ENCODE measurements at places on chromosomes 6 and 20.

- no peak for DNase-seq
Observed at GRCh38 chr20:43388268-43389002, 69.3 kb upstream of the SRSF6 start.

GRCh38 chr6:111823012-111823411 is 50.2 kb downstream of the FYN start:
- DNase-seq: no peak

- no peak for DNase-seq
Observed at GRCh38 chr20:47133809-47134456, 222.6 kb downstream of the ZMYND8 start.

DNA sequence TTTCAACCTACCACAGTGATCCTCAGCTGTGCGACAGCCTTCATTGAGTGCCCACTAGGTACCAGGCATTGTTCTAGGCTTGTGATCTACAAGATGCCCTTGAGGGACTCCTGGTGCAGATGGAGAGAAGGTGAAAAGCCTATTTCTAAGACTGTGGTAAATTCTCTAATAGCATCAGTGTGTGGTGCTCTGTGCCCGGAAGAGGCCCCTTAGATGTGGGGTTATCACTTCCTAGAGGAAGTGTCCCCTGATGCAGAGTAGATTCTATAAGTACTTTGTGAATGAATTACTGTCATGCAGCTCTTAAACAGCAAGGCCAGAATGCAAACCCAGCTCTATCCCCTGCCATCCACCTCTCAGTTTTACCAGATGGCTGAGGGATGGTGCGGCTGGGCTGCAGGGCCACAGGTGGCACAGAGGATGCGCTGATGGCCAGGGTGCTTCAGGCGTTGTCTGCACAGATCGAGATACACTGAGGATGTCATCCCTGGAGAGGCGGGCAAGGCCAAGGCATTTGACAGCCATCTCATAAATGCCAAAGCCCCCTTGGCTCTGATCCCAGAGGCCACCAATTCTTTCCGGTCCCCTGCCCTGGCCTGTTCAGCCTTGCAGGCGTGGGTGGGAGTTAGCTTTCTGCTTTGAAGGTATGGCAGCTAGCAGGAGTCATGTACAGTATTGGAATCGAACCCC is 96.7 kb downstream of the TOX2 start:
- no peak for DNase-seq

GRCh38 chr20:11849270-11849915 is 68.3 kb upstream of the BTBD3 start:
- DNase-seq: no peak

DNA sequence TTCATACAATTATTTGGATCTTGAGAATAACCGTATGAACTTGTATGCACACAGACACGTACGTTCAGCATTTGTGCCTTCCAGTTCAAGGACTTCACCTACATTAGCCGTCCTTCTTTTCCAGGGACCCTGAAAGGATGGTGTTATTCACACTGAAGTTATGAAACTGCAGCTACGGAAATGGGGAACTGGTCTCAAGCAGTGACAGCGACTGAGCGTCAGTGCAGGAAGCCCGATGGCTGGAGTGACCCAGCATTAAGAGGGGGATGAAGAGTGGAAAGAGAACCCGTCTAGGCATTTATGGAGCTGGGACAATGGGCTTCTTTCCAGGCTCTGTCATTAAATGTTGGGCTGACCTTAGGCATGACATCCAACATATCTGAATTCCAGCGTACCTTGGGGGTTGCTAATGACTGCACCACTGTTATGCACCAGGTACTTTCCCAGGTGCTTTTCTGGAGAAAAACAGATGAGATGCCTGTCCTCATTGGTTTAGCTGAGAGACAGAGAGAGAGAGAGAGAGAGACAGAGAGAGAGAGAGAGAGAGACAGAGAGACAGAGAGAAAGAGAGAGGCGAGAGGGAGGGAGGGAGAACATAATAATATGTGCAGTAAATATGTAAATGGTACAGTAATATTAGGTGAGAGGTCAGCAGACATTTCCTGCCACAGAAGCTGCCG is 204.7 kb upstream of the EXOC2 start:
- no peak for DNase-seq

DNA sequence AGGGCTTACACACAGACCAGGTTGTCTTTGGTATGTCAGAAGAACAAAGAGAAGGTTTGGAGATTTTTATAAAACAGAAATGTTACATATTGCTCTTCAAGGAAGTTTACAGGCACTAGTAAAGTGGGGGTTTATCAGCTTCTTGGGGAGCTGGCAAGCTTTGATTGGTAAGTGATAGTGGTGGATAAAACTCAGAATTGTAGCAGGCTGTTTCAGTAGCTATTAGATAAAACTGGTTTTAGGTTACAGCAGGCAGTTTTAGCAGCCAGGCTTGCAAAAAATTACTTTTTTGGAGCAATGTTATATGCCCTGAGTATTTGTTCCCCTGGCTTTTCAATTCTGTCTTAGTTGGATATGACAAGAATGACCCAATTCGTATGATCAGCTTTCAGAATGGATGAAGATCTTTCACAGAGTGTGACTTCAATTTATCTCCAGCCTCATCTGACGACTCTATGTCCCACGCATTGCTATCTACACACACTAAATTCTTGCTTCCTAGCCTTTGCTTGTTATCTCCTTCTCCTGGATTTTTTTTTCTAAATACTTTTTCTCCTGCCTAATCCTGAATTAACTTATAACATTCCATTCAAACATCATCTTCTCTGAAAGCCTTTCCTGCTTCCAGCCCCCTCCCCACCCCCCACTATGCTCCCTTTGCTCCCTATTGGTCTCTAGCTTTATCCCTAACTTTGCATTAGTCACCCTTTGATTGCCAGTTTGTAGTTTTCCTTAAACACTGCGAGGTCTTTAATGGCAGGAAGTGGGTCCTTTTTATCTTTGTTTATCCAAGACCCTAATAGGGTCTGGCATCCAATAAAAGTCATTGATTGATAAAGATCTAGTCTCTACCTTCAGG is 1.0 kb upstream of the TOMM34 start:
- no peak for DNase-seq

DNA sequence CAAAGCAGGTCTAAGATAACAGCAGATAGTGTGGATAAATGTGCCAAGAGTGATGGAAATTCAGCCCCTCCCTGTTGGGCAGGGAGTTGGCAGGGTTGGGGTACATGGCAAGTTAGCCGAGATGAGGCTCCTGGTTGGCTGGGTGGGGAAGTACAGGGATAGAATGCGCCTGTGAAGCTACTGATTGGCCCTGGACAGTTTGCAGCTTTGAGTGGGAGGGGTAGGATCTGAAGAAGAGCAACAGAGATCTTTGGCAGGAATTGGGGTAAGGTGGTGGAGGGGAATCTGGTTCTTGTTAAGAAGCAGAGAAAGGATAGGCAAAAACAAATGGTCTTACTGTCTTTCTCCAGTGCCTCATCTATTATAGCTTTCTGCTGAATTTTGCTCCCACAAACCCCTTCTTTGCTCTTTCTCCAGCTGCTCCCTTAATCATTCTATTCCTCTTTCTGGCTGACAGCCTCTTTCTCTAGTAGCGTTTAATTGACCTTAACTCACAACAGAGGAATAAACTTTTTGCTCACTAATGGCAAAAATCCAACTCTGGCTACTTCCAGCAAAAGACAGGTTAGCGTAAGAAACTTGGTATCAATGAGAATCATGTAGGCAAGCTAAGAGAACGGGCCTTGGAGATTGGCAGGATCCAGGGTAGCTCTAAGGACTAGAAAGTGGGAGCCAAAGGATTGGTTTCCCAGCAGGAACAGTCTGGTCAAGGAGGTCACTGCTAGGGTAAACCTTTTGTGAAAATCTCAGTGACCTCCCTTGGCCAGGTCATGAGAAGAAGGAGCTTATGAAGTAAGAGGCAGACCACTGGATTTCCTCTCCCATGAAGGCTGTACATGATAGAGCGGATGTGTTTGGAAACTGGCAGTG is 86.3 kb upstream of the CARMIL1 start:
- DNase-seq: no peak
